Spinal cord (tissue), 10 donors: ENCODE measurements at places on chromosomes 5 and 9. TPM values are rescaled to one million over a fixed set of nuclear protein-coding genes. Genes with fewer than 3 reads are reported as not detected.
A peak's percentile ranks its signal among the peaks of the same experiment; 100 is the strongest.

GABRA1 gene
- polyA plus RNA-seq, result 8.7 TPM

OLFML2A gene
- polyA plus RNA-seq, result 5.3 TPM

VDAC1 gene
- polyA plus RNA-seq, result 225 TPM

LCN15 gene
- 0.14 TPM for polyA plus RNA-seq

PDE8B gene
- 25.8 TPM for polyA plus RNA-seq

IFNA21 gene
- polyA plus RNA-seq, result not detected

CCL19 gene
- 0.27 TPM for polyA plus RNA-seq

ELOVL7 gene
- polyA plus RNA-seq, result 4.2 TPM

PAPPA gene
- polyA plus RNA-seq, result 2.4 TPM

OR1Q1 gene
- polyA plus RNA-seq, result not detected

DIRAS2 gene
- 48.5 TPM for polyA plus RNA-seq

DRD1 gene
- polyA plus RNA-seq, result 2.3 TPM

CCDC69 gene
- 4.3 TPM for polyA plus RNA-seq

DNA sequence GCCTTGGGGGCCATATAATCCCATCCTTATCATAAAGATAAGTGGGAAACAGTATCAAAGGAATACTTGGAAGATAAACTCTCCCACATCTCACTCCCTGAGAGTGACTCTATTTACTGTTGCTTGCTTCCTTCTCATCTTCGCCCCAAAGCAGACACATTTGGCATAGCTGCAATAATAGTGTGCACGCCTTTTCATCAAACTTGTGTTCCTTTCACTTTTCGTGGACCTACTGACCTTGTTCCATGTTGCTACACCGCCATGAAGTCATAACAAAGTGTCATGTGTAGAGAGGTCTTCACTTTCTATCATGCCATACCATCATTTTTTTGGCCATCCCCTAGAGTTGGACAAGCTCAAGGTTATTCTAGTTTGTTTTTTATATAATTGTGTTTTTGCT is 200.0 kb upstream of the MSX2 start:
- DNase-seq, result no peak

GRCh38 chr9:131447148-131447547 is 53.3 kb downstream of the PRRC2B start:
- DNase-seq, result no peak

GRCh38 chr5:146068206-146068605 is 37.2 kb downstream of the PLAC8L1 start:
- no peak for DNase-seq

DNA sequence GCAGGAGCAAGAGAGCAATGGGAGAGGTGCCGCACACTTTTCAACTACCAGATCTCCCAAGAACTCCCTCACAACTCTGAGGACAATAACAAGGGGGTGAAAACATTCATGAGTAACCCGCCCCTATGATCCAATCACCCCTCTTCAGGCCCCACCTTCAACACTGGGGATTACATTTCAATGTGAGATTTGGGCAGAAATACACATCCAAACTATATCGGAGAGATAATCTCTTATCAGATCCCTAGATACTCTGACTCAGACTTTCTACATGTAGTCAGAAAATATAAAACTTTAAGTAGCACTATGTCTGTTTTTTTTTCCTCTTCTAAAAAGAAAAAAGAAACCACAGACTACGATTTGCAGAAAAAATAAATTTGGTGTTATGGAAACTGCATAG is 1595.9 kb upstream of the NUDT12 start:
- DNase-seq, result no peak

DNA sequence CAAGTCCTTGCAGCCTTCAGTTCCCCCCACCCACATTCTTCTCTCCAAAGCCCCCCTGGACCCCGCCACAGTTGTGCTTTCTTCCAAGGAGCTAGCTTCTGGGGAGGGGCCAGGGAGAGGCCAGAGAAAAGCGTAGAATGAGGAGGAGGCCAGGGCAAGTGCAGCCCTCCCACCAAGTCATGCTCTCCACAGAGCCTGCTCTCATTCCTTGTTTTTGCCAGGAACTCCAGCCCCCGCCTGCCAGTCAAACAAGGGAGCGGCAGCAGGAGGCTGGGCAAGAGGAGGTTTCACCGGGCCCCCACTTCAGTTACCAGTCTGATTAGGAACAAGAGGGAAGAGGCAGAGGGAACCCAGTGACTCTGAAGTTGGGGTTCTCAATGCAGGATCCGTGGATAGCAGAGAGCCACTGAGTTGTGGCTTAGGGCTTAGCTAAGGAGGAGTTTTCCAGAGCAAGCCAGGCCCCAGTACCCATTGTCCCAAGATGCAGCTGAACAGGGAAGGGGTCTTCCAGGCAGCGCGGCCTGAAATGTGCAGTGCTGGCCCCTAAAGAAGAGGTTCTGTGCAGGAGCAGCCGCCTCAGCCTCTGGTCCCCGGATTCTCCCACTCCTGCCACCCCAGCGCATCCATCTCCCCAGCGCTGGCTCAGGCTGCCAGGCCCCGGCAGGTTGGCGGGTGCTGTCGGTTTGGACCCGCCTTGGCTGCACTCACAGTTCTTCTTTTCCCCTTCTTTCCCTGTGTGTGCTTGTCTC is 120.6 kb downstream of the DAB2IP start:
- DNase-seq, result no peak

GRCh38 chr5:34599471-34600117 is 56.5 kb upstream of the RAI14 start:
- DNase-seq, result no peak

DNA sequence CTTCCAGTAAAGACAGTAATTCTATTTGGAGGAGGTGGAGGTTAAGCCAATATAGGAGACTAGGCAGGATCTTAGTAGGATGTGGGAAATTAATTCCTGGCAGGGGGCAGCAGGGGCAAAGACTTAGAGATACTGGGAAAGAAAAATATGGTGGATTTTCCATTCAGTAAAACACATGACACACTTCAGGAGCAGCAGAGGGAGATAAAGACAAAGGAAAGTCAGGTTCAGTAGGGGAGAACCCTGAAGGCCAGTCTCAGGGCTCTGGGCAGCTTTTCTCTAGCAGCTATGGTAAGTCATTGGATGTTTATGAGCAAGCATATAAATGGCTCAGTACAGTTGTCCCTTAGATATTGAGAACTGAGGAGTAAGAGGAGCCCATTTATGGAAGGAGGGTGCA is 105.5 kb downstream of the PJA2 start:
- no peak for DNase-seq

DNA sequence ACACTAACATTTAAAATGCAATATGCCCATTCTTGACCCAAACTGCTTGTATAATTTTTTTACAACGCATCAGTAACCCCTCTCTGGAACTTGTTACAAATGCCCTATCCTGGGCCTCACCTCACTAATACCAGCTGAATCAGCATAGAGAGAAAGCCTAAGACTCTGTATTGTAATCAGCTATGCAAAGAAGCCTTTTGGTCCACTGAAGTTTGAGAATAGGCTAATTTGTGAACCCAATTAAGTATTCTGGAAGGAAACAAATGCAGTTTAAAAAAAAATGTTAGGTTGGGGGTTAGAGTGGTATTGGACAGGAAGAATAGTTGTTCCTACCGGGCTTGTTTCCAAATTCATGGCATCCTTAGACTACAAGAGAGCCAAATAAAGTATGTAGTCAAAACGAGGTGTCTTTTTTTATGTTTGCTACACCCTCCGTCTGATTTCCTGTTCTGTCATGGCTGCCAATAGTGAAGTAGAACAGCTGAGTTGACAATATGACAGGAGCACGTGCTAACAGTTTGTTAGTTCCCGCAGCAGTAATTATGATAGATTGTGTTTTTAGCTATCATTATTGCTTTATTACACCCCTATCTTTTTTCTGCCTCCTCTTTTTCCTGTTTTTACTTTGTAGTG is 1048.7 kb upstream of the NUDT12 start:
- peak; percentile 69 for DNase-seq

DNA sequence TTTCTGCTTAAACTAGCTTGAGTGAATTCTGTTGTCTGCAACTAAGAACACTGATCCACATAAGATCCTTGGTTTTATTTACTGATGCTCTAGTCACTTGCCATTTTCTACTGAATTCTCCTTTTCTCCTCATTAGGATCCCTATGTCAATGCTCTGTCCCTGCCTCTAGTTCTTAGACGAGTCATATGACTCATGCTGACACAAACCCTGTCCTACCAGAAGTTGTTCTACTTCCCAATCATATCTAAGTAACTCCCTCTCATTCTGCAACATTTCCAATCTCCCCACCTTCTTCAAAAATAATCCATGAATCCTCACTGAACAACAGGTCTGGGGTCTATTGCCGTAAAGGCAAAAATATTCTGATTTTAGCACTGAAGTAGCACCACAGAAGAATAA is 47.1 kb upstream of the DMRT1 start:
- DNase-seq, result no peak

GRCh38 chr9:136955202-136955942 is 3.3 kb downstream of the LCN12 start:
- DNase-seq, result no peak

DNA sequence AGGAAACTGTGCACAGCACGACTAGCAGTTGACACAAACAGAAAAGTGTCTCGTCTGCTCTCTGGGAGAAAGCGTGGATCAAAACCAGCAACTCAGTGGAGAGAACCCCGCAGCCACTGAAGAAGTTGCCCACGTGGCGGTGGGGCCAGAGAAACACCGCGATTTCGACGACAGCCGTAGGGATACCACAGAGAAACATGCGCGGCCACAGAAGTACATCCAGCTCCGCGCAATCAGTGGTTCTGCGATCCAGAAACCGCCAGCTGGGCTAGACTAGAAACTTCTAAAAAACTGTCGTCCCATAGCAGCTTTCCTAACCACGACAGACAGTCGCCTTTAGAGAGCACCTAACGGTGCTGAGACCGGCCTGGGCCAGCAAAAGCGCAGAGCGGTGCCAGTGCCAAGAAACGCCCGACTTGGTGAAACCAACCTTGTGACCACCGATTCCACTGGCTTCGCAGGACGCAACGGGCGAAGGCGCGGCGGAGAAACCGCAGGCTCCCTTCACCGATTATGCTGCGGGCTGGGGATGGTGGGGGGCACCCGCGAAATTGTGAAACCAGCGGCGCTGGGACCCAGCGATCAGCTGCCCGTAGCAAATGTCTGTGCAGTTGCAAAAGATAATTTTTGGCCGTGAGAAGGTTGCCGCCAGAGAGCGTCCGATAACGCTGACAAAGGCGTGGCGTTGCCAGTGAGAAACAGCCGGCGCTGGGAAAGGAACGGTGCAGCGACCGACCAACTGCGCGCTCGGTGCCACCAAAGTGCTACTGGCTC is 2.7 kb upstream of the ANXA2R start:
- peak; percentile 46 for DNase-seq

- DNase-seq, result no peak
Observed at GRCh38 chr5:97026721-97027120, 90.8 kb downstream of the LNPEP start.

DNA sequence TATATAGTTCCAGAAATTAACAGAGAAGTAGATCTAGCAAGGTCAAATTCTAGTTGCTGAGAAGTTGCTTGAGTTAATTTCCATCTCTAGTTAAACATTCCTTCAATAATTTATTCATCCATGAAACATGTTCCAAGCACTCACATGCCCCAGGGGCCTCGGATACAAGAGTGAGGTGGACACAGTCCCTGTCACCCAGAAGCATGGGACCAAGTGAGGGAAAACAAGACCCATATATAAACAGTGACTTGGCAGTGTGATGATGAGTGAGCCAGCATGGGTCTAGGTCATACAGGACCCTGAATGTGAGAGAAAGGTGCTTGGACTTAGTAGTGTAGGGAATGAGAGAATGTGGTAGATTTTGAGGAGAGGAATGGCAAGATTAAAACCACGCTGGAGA is 216.9 kb downstream of the TTLL11 start:
- no peak for DNase-seq

GRCh38 chr5:73199671-73200070 is 26.7 kb downstream of the TMEM174 start:
- DNase-seq, result no peak

DNA sequence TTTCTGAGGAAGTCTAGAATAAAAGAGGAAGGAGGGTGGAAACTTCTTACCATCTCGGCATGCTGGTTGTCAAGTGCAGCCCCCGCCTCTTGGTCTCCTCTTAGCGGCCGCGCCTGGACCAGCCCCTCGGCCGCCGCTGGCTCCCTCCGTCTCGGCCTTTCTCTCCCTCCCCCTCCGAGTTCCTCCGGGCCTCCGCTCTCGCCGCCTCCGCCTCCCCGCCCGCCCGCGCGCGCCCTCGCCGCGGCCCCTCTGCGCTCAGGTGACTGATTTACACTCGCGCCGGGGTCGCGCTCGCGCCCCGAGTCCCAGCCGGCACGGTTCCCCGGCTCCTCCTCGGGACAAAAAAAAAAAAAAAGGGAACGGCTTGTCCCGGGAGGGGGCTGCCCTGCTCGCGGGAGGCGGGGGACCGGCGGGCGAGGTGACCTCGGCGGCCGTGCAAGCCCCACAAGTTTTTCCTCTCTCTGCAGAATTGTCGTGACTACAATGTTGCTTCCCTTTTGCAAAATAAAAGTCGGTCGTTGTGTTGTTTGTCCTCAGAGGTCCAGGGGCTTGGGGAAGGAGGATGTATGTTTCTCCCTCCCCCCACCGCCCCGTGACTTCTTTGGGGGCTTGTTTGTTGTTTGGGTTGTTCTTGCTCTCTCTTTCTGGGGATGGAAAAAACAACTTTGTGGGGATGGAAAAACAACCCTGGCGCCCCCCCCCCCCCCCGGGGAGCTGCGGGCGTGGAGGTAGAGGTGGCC is at the start of gene BNC2:
TSS of gene BNC2 (minus strand) at position 75 of the 740 bp plus-strand sequence. CDS start at position 53, 22 bp downstream.
- DNase-seq, result no peak

- DNase-seq, result no peak
Observed at GRCh38 chr9:111798786-111799185, 4.0 kb upstream of the SHOC1 start.

- no peak for DNase-seq
Observed at GRCh38 chr9:101418518-101419430, 16.8 kb downstream of the ALDOB start.

GRCh38 chr9:135151757-135152613 is 64.5 kb downstream of the OLFM1 start:
- no peak for DNase-seq

DNA sequence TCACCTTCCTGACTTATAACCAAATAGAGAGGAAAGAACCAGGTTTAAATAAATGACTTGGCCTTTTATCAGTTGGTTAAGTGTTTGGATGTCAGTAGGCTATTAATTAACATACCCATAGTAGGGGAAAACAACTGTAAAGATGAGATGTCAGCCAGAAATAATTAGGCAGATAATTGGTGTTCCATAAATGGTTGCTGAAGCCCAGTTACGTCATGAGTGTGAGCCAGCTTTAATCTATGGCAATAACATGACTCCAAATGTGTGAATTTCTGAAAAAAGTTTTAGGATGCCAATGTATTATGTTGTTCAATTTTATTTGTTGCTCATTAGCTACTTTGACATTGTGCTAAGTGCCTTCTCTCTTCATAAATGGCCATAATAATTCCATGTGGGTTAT is 180.5 kb downstream of the FBXL7 start:
- DNase-seq, result no peak
